ENCODE measurements at places on chromosomes 7 and 10.

DNA sequence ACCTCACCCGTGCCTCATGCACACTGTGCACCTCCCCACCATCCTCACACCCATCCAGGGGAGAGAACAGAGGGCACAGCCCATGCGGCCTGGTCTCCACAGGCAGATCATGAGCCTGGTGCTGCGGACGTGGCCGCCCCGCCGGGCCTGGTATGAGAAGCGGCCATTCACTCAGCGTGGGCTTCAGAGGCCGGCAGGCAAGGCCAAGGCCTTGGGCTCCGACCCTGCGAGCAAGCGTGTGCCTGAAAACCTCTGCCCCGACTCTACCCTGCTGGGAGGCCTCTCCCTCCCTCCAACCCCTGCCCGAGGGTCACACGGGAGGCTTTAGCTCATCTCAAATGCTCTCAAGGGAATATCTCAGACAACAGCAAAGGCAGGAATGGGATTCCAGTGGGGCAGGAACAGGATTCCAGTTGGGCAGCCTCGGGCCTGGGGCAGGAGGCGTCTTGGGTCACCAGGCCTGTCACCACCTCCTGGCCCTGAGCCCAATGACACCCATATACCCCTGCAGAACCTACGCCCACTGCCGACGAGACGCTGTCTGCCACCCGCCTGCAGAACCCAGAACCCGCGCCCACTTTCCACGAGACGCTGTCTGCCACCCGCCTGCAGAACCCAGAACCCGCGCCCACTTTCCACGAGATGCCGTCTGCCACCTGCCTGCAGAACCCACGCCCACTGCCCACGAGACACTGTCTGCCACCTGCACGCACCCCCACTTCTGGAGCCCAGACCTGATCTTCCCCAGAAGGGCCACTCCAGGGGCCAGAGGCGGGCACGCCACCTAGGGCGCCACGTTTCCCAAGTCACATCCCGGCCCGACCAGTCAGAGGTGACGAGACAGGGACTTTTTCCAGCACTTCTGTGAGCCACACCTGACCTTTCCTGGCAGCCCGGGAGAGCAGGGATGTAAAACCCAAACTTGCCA is 38.9 kb downstream of the ADAP1 start:
- no peak for DNase-seq

DNA sequence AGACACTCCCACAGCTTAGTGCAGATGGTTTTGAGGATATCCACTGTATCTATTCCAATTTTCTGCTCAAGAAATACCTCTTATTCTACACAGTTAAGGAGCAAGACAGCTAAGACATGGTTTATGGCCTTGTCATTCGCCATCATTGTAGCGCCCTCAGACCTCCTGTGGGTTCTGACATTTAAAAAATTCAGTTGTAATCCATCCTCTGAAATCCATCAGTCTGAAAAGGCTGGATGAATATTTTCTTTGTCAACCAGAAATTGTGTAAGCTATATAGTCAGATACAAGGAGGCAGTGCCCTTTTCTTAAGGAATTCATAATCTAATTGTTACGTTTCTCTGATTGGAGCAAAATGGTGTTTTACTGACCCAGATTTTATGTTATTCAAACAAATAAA is 353.6 kb downstream of the GALNT17 start:
- DNase-seq: no peak

DNA sequence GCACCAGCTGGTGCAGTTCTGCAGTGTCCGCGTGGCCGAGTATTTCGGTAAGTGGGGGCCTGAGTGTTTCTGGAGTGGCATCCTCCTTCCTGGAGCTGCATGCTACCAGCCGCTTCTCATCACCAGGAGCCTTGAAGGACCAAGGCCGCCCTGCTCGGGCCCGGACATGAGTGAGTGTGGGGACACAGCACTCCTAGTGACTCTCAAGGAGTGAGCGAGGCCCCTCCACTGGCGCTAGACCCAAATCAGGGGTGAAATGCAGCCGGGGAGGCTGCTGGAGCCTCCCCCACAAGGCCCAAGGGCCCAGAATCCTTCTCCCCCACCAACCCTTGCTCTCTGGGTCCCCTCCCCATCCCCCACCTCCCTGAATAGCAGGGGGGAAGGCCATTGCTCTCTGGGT is 48.0 kb downstream of the CAMK2B start:
- no peak for DNase-seq

DNA sequence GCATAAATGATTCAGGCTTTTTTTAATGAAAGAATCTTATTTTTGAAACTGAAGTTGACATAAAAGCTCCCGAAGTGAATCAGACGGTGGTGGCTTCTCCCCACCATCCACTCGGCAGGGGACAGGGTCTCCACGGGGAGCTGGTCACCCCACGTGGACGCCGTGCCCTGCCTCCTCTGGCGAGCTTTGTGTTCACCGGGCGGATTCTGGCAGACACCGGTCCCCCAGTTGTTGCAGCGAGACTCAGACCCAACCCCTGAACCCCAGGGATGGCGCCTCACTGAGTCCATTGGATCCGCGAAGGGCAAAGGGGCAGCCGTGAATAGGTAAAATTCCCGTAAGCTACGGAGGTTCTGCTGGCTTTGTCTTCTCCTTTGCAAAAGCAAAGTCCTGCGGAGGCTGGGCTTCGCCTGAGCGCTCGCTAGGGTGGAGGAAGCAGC is 38.4 kb downstream of the PTPRN2 start:
- peak; percentile 62 for DNase-seq

GRCh38 chr10:102628451-102628911 is 15.8 kb upstream of the TRIM8 start:
- no peak for DNase-seq

GRCh38 chr7:135620980-135621850 is 41.1 kb upstream of the STMP1 start:
- peak; percentile 78 for DNase-seq

GRCh38 chr7:109456116-109456515 is 886.4 kb downstream of the DNAJB9 start:
- peak; percentile 8 for DNase-seq

DNA sequence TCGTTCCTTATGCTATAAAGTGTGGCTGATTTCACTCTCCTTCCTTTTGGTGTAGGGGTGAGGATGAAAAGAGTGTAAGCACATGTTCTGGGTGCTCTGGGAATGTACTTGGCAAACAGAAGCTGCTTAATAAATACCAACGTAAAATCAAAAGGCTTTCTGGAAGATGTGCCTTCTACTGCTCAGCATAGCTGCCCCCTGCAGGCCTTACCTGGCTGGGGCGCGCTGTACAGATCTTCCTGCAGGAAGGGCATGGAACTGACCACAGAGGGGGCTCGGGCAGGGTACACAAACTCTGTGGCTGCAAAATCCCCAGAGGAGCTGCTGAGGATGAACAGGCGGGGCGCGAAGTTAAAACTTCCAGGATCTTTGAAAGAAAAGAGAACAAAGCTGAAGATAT is 169.4 kb downstream of the SVIL start:
- DNase-seq: no peak

GRCh38 chr7:68861171-68861570 is 737.1 kb upstream of the AUTS2 start:
- DNase-seq: no peak

- DNase-seq: no peak
Observed at GRCh38 chr7:143248761-143249354, 14.4 kb upstream of the GSTK1 start.

- no peak for DNase-seq
Observed at GRCh38 chr10:44786286-44786850, 124.8 kb upstream of the TMEM72 start.

DNA sequence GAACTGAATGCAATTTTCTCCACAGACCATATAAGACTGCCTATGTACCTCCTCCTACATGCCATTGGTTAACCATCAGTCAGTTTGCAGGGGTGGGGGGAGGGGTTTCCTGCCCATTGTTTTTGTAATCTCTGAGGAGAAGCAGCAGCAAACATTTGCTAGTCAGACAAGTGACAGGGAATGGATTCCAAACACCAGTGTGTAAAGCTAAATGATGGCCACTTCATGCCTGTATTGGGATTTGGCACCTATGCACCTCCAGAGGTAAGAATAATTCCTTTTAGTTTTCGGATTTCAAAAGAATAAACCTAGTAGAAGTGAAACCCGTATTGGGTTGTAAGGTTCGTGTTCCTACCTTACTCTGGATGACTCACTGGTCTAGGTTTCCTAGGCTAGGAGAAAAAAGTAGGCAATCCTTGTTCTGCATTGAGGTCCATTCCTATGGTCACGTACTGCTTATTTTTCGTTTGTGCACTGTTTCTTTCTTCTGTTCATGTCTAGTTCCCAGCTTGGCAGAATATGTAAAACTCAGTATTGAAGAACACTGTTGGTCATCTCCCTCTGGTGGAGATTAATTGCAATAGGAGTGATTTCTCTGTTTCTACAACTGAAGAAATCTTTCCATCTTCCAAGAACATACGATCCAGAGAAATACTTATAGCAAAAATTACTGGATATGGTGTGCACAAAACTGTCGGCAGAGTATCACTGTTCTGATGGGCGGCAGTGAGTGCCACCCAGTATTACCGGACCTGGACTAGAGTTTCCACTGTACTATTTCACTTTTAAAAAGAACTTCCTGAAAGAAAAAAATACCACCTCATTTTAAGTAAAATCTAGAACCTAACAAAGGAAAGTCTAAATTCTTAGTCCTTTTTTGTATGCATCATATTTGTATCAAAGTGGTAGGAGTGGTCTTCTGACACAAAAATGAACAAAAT is at the start of gene AKR1C3:
Gene AKR1C3, plus strand, starts transcription at position 150 of the 941 bp plus-strand sequence. Its CDS starts 31 bp downstream, at position 181.
- no peak for DNase-seq

- DNase-seq: peak; percentile 83
Observed at GRCh38 chr10:97701438-97702069, 12.0 kb upstream of the MARVELD1 start.

DNA sequence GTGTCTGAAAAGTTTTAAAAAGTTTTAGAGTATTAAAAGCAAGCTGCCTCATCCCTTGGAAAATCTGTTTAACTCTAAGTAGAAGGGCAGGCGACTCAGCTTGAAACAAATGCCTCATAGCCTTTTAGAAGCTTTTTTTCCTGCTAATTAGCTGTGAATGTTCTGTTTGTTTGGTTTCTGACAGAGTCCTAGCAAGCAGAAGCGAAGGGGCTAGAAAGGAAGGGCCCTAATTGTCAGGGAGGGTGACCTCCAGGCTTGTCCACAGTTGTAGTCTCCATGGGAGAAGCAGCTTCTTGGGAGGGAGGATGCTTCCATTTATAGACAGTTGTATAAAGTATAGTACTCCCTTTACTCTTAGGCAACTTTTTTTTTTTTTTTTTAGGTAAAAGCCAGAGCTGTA is 90.9 kb downstream of the DNAJC1 start:
- DNase-seq: peak; percentile 57

- no peak for DNase-seq
Observed at GRCh38 chr10:98167191-98167590, 32.7 kb downstream of the R3HCC1L start.

GRCh38 chr10:101495324-101495925 is 92.6 kb downstream of the POLL start:
- peak; percentile 36 for DNase-seq

- DNase-seq: no peak
Observed at GRCh38 chr7:84876061-84876821, 310.6 kb downstream of the SEMA3D start.

- no peak for DNase-seq
Observed at GRCh38 chr10:4344492-4344994, 481.5 kb upstream of the AKR1E2 start.

GRCh38 chr10:126430512-126430911 is 42.2 kb upstream of the ADAM12 start:
- no peak for DNase-seq

- DNase-seq: no peak
Observed at GRCh38 chr7:53022893-53023292, 12.5 kb upstream of the POM121L12 start.

DNA sequence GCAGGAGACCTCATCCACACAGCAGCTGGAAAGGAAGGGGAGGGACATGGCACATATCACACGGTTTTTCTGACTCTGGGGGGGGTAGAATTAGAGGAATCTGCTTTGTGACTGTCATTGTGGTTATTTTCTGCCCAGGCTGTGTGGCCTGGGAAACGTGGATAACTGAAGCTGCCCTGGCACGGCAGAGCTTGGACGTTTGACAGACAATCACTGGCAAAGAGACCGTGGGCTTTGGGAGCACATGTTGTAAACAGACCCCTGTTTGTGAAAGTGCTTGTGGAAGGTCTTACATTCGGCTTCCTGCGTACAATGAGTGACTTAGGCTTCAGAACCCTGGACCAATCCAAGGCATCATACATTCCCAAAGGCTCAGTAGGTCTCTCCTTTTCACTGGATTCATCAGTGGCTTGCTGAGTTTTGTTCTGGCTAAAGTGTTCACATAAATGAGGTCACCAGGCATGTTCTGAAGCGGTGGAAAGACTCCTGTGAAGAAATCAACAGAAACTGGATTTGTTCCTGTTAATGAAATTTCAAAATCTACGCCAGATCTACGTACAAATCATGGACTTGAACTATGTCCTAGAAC is 188.2 kb downstream of the TEX36 start:
- DNase-seq: no peak

DNA sequence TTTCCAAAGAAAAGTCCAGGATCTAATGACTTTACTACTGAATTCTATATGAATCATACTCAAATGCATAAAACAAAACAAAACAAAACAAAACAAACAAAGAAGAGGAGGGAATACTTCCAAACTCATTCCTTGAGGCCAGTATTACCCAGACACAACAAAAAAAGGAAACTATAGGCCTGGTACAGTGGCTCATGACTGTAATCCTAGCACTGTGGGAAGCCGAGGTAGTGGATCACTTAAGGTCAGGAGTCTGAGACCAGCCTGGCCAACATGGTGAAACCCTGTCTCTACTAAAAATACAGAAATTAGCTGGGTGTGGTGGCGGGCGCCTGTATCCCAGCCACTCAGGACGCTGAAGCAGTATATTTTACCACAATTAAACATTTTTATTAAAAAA is 114.6 kb downstream of the NRBF2 start:
- DNase-seq: no peak

DNA sequence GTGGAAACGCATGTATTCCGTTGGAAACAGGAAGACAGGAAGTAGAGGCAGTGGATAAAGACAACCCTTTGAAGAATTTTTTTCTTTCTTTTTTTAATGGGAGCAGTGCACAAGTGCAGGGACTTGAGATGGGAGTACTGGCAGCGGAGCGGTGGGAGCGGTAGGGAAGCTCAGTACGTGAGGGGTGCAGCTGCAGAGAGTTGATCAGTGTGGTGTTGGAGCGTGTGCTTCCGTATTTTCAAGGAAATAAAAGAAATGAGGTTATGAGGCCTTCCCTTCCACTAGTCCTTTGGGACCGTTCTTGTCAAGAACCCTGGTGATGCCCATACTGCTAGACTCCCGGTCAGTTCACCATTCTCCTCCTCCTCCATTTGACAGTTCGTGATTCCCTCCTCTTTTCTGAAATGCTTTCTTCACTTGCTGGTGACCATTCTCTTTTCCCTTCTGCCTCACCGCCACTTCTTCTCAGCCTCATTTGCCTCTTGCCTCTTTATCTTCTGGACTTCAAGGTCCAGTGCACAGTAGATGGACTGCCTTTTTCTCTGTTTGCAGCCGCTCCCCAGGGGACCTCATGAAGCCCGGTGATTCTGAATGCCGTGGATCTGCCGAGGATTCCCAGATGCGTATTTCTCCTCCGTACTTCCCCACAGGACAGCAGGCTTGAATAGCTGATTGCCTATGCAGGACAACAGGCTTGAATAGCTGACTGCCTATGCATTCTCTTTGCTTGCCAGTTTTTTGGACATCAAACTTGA is 39.1 kb upstream of the TMEM236 start:
- DNase-seq: peak; percentile 50

- no peak for DNase-seq
Observed at GRCh38 chr7:43891069-43891955, 15.1 kb downstream of the URGCP start.
